Fibroblast of skin of right biceps (primary cell): ENCODE measurements at places on chromosomes 6 and 20.

GRCh38 chr6:31355583-31355948 is 1.4 kb downstream of the HLA-B start:
- DNase-seq: no peak

GRCh38 chr6:38271081-38271480 is 368.6 kb downstream of the BTBD9 start:
- DNase-seq: peak; percentile 61

- DNase-seq: no peak
Measured at GRCh38 chr20:43987531-43987930, 72.9 kb downstream of the TOX2 start.

DNA sequence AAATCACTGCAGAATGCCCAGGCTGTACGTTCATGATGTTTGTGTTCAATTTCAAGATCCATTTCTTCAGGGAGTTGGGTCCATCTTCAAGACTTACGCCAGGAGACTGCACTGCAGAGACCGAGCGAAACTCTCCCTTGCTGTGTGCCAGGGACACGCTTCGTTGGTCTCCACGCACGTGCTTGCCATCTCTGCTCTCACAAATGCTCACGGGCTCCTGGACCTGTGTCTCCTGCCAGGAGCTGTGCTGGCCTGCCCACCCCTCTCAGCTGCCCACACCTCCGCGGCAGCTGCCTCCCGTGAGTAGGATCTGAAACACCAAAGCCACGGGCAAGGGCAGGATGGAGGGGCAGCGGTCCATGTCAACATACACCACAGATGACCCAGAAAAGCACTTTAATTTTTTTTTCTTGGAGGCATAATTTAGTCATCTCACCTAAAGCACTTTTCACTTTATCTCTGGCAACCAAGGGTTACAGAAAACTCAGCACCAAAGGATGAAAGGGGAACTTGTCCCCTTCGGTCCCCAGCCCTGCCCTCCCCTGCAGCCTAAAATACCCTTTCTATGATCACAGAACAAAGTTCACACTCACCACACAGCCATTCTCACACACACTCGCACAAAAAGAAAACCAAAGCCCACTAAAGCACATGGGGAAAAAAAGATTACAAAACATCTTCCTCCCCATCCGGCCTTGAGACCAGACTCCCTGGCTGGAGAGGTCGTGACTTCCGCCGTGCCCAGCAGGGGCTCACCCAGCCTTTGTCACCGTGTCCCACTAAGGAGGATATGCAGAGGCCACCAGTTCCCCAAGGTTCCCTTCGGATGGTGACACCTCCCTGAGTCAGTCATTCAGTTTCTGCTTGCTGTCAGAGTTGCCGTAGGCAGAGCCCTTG is 137.9 kb downstream of the AGPAT4 start:
- no peak for DNase-seq

- no peak for DNase-seq
Measured at GRCh38 chr6:6721606-6722005, 133.1 kb downstream of the LY86 start.

- no peak for DNase-seq
Measured at GRCh38 chr20:57315976-57316480, 13.6 kb upstream of the SPO11 start.

DNA sequence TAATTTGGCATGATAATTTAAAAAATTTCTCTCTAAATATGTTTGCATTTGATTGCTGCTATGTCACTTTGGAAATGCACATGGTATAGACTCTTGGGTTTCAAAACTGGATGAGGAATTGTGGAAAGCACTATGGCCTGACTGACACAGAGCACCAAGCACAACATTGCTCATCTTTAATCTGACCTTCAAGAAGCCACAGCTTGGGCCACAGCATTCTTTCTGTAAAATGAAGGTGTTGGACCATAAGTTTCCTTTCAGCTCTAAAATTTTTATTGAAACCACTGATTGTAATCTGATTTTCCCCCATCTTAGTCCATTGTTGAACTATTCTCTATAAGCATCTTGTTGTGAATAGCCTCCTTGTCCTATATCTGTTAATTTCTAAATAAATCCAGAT is 41.0 kb downstream of the QKI start:
- DNase-seq: peak; percentile 36

DNA sequence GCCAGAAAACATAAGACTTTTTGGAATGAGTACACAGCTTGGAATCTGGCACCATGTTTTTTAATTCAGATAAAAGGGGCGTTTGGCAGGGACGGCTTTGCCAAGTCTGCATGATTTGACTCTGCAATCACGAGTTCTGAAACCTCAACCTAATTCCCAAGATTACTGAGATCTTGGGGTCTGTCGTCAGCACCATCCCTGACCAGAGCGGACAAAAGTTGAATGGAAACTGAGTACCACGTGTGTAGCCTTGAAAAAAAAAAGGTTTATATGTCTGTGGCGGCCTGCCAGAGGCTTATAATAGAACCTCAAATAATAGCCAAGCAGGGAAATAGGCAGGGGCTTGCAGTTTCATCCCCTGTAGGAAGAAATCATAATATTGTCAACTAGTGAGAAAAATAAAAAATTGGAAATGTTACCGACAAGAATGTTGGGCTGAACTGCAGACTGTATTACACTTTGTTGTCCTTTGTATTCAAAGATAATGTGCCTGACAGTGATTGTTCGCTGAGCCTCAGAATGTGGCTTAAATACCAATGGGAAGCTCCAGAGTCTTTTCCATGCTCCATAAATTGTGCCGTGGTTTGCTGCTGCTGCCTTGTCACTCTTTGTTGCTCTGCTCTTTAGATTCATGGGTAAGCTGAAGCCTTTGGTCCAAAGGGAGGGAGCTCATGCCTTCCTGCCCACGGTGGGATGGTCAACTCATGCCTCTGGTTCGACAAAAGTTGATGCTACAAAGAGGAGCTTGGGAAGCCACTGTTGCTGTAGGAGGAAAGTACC is 118.8 kb upstream of the ARID1B start:
- peak; percentile 90 for DNase-seq

DNA sequence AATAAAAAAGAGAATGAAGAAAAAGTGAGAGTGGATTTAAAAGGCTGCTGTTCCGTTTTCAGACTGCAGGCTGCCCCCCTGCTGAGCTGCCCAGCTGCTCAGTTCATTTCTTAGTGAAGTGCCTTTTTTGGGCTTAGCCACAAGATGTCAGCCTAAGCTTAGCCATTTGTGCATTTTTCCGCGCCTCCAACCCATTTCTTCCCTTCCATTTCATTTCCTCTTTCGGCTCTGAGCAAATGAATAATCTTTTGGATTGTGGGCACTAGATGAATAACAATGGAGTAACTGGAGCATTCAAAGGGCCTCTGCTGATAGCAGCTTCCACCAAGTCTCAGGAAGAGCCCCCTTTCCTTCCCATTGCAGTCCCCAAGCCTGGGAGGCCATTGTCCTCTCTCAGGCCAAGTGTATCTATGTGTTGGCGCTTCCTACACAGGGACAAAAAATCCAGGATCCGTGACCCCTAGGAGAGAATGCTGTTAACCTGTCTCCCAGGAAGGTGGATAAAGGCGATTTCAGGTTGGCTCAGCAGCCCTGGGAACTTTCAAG is 83.5 kb upstream of the SPTLC3 start:
- peak; percentile 82 for DNase-seq

DNA sequence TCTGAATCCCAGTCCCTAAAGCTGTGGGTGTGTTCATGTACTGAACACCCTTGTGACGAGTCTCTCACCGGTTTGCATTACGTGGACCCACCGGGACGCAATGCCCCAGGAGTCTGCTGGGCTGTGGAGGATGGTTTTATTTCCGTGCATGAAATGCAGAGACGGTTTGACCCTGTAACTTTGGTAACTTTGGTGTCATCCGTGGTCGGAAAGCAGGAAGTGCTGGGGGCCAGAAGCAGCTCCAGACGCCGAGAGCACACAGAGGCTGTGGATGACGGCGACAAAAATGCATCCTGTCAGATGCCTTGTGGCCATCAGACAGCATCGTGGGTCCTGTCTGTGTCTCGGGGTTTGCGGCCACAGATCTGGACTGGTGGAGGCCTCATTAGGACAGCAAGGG is 7.2 kb downstream of the BHLHE23 start:
- DNase-seq: no peak

- no peak for DNase-seq
Measured at GRCh38 chr20:24011282-24011681, 22.7 kb upstream of the GGTLC1 start.

GRCh38 chr6:84166395-84166794 is 61.0 kb downstream of the CEP162 start:
- no peak for DNase-seq

- no peak for DNase-seq
Measured at GRCh38 chr6:113998811-113999210, 27.9 kb upstream of the HDAC2 start.

DNA sequence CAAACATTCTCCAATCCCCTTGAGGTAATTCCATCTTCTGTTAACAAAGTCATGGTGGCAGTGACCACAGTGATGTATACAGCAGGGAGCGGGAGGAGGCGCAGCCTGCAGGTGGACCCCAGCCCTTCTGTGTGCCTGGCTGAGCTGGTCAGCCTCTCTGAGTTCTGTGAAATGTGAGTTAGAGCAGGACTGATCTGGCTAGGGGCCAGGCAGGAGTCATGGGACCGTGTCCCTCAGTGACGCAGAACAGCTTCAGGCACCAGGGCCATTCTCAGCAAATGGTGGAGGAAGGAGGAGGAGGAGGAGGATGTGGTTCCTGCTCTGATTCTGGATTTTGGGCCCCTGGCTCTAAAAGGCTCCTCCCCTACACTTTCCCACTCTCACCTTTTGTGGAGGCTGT is 6.9 kb downstream of the PHACTR3 start:
- no peak for DNase-seq

- DNase-seq: peak; percentile 59
Measured at GRCh38 chr6:113719545-113719944, 137.6 kb upstream of the MARCKS start.

- DNase-seq: no peak
Measured at GRCh38 chr20:19047040-19047950, 165.1 kb upstream of the SLC24A3 start.

DNA sequence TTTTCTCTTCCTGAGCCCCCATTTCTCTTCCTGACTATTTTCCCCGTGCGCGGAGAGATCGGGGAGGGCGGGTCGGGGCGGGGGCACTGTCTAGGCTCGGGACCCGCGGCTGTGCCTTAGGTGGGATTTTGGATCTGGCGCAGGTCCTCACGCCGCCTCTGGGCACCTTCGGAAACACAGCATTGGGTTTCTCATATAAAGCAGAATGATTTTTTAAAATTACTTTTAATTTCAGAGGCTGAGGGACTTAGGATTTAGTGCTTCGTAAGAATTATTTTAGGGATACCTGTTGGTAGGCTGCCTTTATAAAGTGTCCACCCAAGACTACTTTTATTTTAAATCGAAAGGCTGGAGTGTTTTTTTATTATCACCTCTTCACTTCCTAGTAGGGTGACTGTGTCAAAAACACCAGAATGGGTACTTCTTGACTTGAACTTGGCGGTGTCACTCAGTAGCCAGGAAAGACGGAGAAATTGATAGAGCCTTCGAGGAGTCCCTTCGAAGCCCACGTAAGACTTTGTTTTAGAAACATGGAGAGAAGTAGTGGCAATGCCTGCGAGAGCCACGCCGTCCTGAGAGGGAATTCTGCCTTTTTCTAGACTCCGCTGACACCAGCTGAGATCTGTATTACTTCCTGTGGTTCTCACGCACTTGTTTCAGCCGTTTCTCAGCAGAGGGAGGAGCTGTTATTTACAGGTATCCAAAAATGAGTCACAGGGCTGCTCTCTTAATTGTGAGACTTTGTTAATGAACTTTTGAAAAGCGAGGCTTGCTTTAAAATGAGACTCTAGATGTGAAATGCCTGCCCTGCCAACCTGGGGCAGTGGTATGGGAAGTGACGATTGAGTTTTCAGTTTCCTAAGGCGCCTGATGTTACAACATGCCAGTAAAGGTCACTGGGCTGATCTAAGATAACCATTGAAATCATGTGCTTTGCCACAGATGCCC is 667 bp downstream of the STX11 start:
- DNase-seq: peak; percentile 21

GRCh38 chr20:62368392-62368975 is 1.4 kb upstream of the LAMA5 start:
- DNase-seq: no peak

DNA sequence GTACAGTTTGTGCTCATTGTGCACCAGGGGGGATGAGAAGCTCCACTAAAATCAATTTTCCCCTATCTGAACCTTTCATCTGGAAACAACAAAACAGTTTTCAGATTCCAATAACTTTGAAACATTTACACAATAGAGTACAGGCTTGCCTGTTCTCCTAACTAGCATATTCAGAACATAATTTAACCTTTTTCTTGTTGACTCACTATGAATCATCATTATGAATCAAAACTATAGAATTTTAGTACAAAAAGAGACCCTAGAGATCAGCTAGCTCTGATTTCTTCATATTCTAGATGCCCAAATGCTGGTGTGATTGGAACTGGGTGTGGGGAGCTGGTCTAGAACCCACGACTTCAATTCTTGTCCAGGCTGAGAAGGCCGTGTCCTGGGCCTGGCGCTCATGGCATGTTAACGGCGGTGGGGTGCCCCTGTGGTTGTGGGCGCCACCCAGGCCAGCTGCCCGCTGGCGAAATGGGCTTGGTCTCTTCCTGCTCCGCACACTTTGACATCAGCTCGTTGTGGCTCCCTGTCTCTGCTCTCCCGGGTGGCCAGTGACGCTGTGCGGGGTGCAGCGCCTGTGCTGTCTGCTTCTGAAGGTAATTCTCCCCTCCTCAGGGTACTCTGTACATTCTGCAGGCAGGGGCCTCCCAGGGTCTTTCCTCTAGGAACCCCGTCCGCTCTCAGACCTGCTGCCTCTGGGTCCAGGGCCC is 29.9 kb upstream of the AGPAT4 start:
- peak; percentile 56 for DNase-seq

GRCh38 chr6:81326881-81327561 is 425.5 kb downstream of the TENT5A start:
- peak; percentile 30 for DNase-seq

DNA sequence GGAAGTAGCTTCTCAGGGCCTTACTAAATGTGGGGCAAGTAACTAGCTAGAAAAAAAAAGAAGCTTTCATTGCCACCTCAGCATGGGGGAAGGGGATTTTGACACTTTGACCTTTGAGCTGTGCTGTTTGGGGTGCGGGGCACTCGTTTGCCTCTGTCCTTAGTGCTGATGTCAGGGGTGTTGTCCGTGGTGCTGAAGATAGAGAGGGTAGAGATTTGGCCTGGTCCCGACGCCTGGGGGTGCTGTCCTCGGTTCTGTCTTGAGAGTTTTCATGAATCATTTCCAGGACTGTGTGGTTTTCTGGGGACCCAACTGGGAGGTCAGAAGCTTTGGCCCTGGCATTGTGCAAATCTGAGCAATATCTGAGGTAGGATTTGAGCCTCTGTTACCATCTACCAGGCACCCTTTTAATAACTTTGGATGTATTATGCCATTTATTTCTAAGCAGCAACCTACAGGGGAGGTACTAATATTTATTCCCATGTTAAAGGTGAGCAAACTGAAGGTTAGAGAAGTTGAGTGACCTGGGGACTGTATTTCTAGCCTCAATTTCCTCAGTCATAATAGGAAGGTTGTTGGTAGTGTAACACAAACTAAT is 78.0 kb downstream of the DLGAP4 start:
- DNase-seq: peak; percentile 36

DNA sequence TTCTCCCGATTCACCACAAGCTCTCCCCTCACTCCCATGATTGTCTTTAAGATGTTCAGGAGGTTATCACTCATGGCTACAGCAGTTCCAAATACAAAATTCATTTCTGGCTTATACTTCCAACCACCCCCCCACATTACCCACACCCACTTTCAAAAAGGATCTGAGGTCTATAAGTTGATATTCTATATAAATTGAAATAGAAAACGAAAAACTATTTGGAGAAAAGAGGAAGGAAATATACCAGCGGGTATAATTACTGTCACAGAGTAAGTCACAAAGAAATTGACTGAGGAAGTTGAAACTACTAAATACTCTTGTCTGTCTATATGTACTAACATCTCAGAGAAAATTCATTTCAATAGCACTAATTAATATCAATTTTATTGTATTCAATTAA is 112.7 kb upstream of the TNFAIP3 start:
- no peak for DNase-seq

- no peak for DNase-seq
Measured at GRCh38 chr6:96227135-96227534, 211.4 kb downstream of the FUT9 start.
